ENCODE measurements at places on chromosomes 7 and 10.

DNA sequence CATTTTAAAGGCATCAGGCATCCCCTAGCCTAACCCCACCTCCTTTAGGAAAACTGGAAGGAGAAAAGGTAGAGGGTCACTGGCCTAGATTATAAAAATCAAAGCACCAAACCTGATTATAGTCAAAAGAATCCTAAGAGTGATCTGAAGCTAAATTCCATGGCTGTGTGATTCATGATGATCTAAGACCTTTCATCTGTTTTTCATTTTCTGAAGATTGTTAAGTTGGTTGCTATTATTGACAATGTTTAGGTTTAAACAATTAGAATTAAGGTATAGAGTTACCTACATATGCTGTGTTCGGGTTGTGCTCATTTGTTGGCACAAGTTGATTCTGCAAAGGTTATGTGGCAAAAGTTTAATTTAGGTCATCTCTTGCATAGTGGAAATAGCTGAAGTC is 148.7 kb downstream of the BICC1 start:
- peaks cover 60% of the 10 kb centered on the region for H3K4me1 ChIP-seq
- no peaks in the 10 kb centered on the region for H3K27me3 ChIP-seq
- no peak for DNase-seq
- H3K27ac ChIP-seq: peak overlapping the region; percentile 81

GRCh38 chr10:22370320-22370719 is 25.0 kb downstream of the SPAG6 start:
- no peaks in the 10 kb centered on the region for H3K27me3 ChIP-seq
- no peaks in the 10 kb centered on the region for H3K36me3 ChIP-seq
- no peak overlapping the region for H3K4me3 ChIP-seq
- no peak for DNase-seq
- peaks cover 4% of the 10 kb centered on the region for H3K4me1 ChIP-seq
- H3K27ac ChIP-seq: no peak overlapping the region

DNA sequence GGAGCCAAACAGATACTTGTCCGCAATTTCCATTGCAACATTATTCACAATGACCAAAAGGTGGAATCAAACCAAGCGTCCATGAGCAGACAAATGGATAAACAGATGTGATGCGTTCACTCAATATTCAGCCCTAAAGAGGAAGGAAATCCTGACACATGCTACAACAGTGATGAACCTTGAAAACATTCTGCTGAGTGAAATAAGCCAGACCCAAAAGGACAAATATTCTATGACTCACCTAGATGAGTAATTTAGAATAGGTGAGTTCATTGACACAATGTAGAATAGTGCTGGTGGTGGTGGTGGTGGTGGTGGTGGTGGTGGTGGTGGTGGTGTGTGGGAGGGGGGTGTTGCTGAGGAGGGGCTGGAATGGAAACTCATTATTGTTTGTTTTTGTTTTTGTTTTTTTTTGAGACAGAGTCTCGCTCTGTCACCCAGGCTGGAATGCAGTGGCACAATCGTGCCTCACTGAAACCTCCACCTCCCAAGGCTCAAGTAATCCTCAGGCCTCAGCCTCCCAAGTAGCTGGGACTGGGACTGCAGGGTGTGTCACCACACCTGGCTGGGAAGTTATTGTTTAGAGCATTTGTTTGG is 28.6 kb downstream of the SMKR1 start:
- DNase-seq: no peak
- peaks cover 1% of the 10 kb centered on the region for H3K27me3 ChIP-seq
- H3K4me3 ChIP-seq: no peak overlapping the region
- H3K27ac ChIP-seq: no peak overlapping the region
- H3K4me1 ChIP-seq: no peaks in the 10 kb centered on the region

GRCh38 chr7:101816595-101817470 is 593 bp upstream of the CUX1 start:
- peak overlapping the region; percentile 76 for H3K4me3 ChIP-seq
- peaks cover 43% of the 10 kb centered on the region for H3K4me1 ChIP-seq
- DNase-seq: no peak
- peaks cover 3% of the 10 kb centered on the region for H3K27me3 ChIP-seq
- no peak overlapping the region for H3K27ac ChIP-seq

GRCh38 chr10:86415583-86415982 is 49.0 kb upstream of the GRID1 start:
- H3K4me3 ChIP-seq: no peak overlapping the region
- no peaks in the 10 kb centered on the region for H3K27me3 ChIP-seq
- peak overlapping the region; percentile 7 for H3K27ac ChIP-seq
- H3K4me1 ChIP-seq: peaks cover 43% of the 10 kb centered on the region
- H3K36me3 ChIP-seq: peaks cover 2% of the 10 kb centered on the region

DNA sequence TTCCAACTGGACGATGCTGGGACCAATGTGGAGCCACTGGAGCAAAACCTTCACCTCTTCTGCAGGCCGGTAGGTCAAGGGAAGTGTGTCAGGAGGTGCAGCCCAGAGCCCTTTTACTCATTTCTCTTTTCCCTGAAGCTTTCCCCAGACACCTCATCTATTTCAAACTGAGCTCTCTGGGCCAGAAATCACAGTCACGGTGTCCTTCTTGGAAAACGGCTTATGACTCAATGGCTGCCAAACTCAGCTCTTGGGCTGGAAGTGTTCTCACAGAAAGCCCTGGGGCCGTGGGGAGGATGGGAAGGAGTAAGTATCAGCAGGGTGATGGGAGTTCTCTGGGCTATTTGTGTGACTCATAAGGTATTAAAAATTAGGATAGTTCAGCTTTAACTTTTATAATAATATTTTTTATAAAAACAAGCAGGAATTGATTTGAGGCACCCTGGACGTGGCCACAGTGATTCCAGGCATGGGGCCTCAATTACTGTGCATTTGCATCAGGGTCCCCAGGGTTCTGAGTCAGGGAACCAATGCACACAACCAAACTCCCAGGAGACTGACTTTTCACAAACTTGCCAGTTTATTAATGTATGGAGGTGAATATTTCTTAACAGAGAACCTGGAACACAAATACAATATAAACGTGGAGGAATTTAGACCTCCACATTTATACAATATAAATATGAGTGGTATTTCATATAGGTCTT is 187.4 kb upstream of the TMEM72 start:
- no peaks in the 10 kb centered on the region for H3K27me3 ChIP-seq
- no peaks in the 10 kb centered on the region for H3K36me3 ChIP-seq
- H3K27ac ChIP-seq: peak overlapping the region; percentile 98

DNA sequence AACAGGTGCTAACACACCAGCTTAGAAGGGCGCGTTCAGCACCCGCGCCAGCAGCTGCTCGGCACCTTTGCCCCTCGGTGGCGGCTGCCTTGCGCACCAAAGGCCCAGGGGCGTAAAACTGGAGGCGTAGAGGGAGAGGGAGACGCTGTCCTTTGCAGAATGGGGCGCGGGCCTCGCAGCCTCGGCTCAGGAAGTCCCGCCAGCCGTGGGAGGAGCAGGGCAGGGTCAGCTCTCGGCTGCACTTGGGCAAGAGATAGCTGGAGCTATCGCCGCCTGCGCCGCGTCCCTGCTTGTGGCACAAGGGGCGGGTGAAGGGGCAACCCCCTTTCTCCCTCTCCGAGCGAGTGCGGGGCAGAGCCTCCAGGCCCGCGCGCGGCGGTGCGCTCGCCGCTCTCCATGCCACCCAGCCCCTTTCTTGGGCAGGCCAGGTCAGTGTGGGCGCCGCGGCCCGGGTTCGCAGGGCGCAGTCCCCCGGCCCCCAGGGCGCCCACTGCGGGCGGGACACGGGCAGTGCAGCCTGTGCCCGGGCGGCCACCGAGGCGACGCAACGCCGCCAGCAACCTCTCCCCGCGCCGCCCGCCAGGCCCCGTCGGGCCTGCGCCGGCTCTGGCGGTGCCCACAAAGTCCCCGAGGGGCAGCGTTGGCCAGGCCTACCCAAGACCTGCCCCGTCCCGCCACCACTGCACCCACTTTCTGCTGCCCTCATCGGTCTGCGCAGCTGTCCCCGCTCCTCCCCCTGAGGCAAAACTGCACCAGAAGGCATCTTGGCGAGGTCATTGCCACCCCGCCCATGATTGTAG is 4.1 kb downstream of the NEUROD6 start:
- no peaks in the 10 kb centered on the region for H3K36me3 ChIP-seq
- peaks cover 3% of the 10 kb centered on the region for H3K4me1 ChIP-seq
- H3K27ac ChIP-seq: no peak overlapping the region
- DNase-seq: no peak
- H3K4me3 ChIP-seq: no peak overlapping the region
- H3K27me3 ChIP-seq: peaks cover 71% of the 10 kb centered on the region

DNA sequence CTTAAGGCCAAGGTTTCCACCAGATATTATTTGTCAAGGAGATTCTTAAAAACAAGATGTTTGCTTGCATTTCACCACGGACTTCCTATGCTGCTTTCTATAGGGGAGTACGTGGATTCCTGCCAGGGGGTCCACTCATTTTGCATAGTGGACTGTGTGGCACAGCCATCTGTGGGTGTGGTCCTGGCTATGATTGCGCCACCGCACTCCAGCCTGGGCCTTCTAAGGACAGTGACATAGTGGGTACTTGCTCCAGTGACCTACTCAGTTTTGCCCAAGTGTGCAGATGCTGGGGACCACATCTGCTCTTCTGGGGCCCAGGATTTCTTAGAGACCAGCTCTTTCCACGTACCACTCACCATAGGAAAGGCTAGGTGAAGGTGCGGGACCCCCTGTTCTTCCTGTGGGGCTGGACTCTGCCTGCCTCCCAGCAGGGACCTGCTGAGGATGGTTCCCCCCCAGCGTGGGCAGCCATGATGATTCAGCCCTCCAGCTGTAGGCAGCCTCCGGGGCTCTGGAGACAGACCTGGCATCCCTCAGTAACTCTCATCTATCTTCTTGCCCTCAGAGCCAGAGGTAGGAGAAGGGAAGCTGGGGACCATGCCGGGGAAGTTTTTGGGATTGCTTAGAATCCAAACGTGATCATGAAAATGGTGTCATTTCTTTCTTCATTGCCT is 42.9 kb downstream of the HK1 start:
- peaks cover 54% of the 10 kb centered on the region for H3K4me1 ChIP-seq
- no peak for DNase-seq
- H3K27ac ChIP-seq: peak overlapping the region; percentile 61

DNA sequence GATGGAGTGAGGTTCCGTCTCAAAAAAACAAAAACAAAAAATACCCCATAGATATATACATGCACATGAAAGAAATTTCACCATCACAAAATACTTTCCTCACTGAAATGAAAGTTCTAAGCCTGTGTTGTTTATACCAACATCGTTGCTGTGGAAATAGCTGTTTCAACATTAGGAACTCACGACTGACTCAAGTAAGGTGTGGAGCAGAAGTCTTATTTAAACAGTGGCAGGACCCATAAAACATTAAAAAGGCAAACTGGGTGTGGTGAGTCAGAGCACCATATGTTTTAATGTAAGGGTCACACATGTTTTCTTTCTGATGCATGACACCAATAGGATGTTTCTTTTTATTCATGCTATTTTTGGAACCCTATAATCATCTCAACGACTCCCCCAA is 48.3 kb downstream of the BAIAP2L1 start:
- H3K4me1 ChIP-seq: peaks cover 41% of the 10 kb centered on the region
- H3K36me3 ChIP-seq: no peaks in the 10 kb centered on the region
- H3K27me3 ChIP-seq: no peaks in the 10 kb centered on the region

GRCh38 chr10:126433351-126433750 is 45.1 kb upstream of the ADAM12 start:
- no peak overlapping the region for H3K27ac ChIP-seq
- no peaks in the 10 kb centered on the region for H3K36me3 ChIP-seq
- peaks cover 2% of the 10 kb centered on the region for H3K27me3 ChIP-seq
- no peaks in the 10 kb centered on the region for H3K4me1 ChIP-seq
- DNase-seq: no peak
- no peak overlapping the region for H3K4me3 ChIP-seq

DNA sequence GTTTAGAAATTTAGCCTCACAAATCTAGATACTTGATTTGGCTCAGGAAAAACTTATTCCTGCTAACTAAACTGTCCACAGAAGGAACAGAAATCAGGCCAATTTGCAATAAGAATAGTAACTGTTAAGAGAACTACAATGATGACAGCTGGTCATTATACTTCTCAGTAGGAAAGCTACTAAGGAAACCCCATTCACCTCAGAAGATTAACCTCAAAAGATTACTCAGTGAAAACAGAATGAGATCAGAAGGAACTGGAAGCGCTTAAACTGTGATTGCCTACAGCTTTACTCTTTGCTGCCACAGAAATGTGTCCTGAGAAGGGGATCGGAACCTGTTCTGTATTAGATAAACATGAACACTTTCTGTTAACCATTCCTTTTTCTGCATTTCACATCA is 24.3 kb upstream of the DNAJB12 start:
- H3K36me3 ChIP-seq: peaks cover 2% of the 10 kb centered on the region
- H3K27ac ChIP-seq: no peak overlapping the region
- no peak for DNase-seq
- H3K27me3 ChIP-seq: no peaks in the 10 kb centered on the region
- H3K4me3 ChIP-seq: no peak overlapping the region

DNA sequence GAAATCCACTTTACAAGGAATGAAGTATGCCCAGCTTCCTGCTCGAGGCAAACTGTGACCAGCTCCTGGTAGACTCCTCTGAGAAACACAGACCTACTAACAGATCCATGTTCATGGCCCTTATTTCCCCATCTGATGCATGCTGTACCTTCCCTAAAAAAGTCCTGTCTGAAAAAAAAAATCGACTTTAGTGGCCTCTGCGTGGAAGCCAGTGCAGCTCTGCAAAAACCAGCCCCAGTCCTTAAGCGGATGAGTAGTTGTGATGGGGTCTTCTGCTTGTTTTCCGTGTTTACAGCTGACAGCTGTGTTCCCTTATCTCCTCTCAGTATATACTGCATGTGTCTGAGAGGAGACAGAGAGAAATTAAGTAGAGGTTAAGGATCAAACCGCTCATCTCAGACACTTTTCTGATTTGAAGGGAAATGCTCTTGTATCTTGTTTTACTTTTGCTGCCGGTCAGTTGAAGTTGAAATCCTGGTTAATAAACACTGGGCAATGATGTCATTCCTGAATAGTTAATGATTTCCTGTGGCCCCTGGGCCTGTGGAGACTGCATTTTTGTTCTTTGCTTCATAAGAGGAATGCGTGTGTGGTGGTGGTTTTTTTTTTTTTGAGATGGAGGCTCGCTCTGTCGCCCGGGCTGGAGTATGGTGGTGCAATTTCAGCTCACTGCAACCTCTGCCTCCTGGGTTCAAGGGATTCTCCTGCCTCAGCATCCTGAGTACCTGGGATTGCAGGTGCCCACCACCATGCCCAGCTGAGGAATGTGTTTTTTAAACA is 67.6 kb downstream of the DOCK1 start:
- H3K27me3 ChIP-seq: no peaks in the 10 kb centered on the region
- no peak for DNase-seq
- peaks cover 5% of the 10 kb centered on the region for H3K36me3 ChIP-seq
- H3K27ac ChIP-seq: peak overlapping the region; percentile 87

DNA sequence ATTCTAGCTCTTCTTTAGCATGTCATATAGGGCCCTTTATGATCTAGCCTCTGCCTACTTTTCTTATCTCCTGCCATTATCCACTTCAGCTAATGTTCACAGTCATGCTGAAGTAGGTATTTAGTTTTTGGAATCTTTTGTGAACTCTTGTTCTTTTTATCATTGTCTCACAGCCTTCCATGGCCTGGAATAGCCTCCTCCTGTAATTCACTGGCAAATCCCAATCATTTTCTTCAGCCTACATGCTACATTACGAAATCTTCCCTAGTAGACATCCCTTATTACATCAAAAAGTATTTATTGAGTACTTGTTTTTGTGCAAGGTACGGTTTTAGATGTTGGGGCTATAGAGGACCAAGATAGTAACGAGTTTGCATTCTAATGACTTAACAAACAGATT is 3.4 kb upstream of the KIF20B start:
- peaks cover 44% of the 10 kb centered on the region for H3K4me1 ChIP-seq
- no peaks in the 10 kb centered on the region for H3K27me3 ChIP-seq
- H3K27ac ChIP-seq: no peak overlapping the region
- H3K36me3 ChIP-seq: peaks cover 2% of the 10 kb centered on the region
- DNase-seq: no peak

- no peak for DNase-seq
- H3K27me3 ChIP-seq: peaks cover 2% of the 10 kb centered on the region
- H3K36me3 ChIP-seq: peaks cover 1% of the 10 kb centered on the region
- no peaks in the 10 kb centered on the region for H3K4me1 ChIP-seq
These were observed 207.4 kb downstream of the GPR158 start for GRCh38 chr10:25382029-25382810.

All from chondrocyte (in vitro differentiated cells).